Activated naive CD4-positive, alpha-beta T cell treated with anti-CD3 and anti-CD28 coated beads, Interleukin-2, amount 50 U/mL, for 72 hours (primary cell): ENCODE measurements at places on chromosomes 16 and 17. TPM values are rescaled to one million over a fixed set of nuclear protein-coding genes. Genes with fewer than 3 reads are reported as not detected.

The EPX gene
- total RNA-seq: not detected

DNA sequence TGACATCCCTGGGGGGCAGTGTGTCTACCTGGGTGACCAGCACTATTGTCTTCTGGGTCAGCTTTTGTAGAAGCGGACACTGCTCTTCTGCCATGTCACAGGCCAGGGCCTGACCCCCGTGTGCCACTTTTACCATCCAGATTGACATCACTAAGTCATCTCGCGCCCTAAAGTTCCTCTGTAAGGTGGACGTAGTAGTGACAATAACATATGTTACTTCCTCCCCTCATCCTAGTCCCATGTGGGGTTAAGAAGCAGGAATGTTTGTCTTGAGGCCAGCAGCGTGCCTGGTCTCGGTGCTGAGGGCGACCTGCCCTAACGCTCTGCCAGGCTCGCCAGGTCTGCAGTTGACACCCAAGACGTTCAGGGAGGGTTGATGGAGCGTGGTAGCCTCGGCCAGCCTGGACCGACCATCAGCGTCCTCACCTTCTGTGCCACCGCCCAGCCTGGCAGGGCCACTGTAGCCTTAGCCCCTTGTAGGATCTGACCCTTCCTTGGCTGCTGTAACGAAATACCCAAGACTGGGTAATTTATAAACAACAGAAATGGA, 20.7 kb downstream of the GAA start:
- no peak for DNase-seq

GRCh38 chr17:71180801-71181385, 939.9 kb upstream of the SOX9 start:
- no peak for DNase-seq

DNA sequence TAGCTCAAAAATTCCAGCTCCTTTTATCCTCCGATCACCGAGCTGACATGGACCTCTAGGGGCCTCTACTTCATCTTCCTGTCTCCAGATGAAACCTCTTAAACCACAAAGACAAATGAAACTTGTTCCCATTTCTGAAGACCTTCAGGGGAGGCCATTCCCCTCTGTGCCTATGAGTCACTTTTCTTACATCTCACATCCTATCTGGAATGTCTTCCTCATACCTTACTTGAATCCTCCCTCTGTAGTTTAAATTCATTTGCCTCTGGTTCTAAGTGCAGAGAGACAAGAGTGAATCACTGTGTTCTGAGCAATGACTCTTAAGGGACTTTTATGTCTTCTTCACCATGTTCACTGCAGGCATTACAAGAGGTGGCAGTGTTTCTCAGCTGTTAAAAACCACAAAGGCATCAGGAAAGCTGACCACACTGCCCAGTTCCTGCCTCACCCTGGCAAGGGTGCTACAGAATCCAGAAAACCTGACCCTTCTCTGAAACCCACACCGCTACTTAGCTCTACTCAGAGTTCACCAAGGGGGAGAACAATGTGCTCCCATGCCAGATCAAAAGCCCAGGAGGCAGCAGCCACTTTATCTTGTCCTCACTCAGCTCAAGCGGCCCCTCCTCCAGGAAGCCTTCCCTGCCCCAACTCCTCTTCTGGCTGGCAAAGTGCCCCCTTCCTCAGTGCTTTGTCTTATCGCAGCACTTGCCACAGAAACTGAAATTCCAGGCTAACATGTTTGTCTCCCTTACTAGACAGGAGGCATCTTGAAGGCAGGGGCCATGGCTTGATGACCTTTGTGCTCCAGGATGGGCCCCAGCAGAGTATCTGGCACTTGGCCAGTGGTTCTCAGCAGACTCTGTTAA, 6.4 kb downstream of the CUEDC1 start:
- no peak for DNase-seq

- DNase-seq: no peak
Observed at GRCh38 chr17:81534157-81535006, 6.2 kb downstream of the FSCN2 start.

- DNase-seq: no peak
Observed at GRCh38 chr16:72876221-72876620, 171.7 kb downstream of the ZFHX3 start.

DNA sequence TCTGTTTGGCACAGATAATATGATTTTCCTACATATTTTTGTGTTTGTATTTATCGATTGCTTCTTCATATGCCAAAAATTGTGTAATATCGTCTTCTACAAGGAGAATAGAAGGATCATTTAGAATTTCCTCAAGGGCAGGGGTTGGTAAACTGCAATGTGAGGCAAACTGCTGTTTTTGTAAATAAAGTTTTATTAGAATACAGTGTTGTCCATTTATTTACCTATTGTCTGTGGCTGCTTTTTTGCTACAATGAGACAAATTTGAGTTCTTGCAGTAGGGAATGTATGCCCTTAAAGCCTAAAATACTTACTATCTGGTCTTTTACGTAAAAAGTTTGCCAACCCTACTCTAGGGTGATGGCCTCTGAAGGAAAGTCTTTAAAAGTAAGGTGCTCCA, 509.5 kb downstream of the TMEM114 start:
- no peak for DNase-seq

- no peak for DNase-seq
Observed at GRCh38 chr17:49823614-49824013, 24.3 kb downstream of the TAC4 start.

- DNase-seq: no peak
Observed at GRCh38 chr17:69468207-69468606, 53.7 kb downstream of the MAP2K6 start.

DNA sequence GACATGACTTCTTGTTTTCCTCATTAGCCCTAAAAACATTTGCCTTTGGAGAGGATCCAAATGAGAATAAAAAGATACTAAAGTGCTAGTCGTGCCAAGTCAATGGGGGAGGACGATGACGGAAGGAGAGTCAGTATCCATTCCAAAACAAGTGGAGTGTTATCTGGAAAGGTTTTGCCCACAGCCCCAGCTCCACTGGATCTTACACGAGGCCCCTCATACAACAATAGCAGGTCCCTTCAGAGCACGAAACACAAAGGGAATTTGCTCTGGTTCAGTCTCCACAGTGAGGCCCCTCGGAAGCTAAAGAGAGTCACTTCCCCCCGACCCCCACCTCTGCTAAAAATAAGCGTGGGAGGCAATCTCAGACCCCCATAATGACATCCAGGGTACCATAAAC, 496.9 kb upstream of the ZFHX3 start:
- no peak for DNase-seq

The ADAMTS18 gene
- total RNA-seq: not detected

- no peak for DNase-seq
Observed at GRCh38 chr16:58638148-58639036, 8.8 kb upstream of the CNOT1 start.

- no peak for DNase-seq
Observed at GRCh38 chr16:52956044-52956443, 96.7 kb downstream of the CHD9NB start.

The CACNA1G gene
- 0.14 TPM for total RNA-seq

The GUCY2D gene
- not detected for total RNA-seq

GRCh38 chr17:66548659-66549310, 246.4 kb downstream of the PRKCA start:
- DNase-seq: no peak

- DNase-seq: no peak
Observed at GRCh38 chr16:83619381-83620150, 188.2 kb upstream of the HSBP1 start.

- DNase-seq: no peak
Observed at GRCh38 chr17:3666516-3666915, 1.9 kb downstream of the TAX1BP3 start.

- DNase-seq: no peak
Observed at GRCh38 chr17:70344386-70345060, 175.2 kb downstream of the KCNJ2 start.

DNA sequence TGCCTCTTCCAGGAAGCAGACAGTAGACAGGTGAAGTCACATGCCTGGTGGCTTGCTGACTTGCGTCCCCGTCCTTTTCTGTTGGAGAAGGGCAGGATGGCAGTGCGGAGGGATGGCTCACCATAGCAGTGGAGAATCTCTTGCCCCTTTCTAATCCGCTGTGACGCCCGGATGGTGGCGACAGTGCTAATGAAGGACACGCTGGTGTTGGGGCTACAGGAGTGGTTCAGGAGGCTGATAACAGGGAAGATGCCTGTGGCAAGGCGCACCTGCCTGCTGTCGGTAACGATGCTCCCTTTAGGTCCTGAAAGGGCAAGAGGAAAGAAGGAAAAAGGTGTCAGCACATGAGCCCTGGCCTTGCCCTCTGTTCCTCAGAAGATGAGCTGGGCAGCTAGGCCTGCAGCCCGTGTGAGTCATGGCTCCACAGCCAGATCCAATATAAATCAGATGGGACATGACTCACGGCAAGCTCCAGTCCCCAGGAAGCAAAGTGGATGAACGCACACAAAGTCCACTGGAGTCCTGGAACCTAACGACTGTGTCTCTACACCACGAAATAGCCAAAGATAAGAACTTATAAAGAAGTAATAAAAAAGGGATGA, 25.5 kb downstream of the SERPINF1 start:
- DNase-seq: no peak

The WNT9B gene
- not detected for total RNA-seq

GRCh38 chr17:68260051-68260762, 12.4 kb downstream of the AMZ2 start:
- DNase-seq: no peak

The GRAP gene
- total RNA-seq: 13.7 TPM

DNA sequence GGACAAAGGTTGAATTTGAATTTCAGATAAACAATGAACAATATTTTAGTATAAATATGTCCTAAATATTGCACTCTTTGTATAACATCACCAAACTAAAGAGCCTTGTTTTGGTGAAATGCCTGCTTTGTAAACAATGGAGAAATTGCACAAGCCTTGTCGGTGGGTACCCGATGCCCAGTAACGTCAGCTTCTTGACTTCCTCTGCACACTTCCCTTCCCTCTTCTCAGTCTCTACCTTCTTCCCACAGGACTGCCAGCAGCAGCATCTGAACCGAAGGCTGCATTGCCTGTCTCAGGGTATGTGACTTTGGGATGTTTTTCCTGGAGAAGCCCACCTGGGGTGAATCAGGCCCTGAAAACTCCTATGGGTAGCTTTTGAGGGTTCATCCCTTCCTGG, 113.9 kb downstream of the UTP18 start:
- DNase-seq: no peak

GRCh38 chr17:41058741-41059140, 1.2 kb downstream of the KRTAP2-3 start:
- DNase-seq: no peak

The MIEF2 gene
- 7.4 TPM for total RNA-seq

GRCh38 chr16:50403491-50403890, 34.7 kb upstream of the BRD7 start:
- DNase-seq: no peak

The PTX4 gene
- total RNA-seq: not detected

- no peak for DNase-seq
Observed at GRCh38 chr16:60989592-60989991, 1046.6 kb downstream of the CDH8 start.

The MLKL gene
- 27.5 TPM for total RNA-seq
